ENCODE measurements at places on chromosomes 2 and 18.

DNA sequence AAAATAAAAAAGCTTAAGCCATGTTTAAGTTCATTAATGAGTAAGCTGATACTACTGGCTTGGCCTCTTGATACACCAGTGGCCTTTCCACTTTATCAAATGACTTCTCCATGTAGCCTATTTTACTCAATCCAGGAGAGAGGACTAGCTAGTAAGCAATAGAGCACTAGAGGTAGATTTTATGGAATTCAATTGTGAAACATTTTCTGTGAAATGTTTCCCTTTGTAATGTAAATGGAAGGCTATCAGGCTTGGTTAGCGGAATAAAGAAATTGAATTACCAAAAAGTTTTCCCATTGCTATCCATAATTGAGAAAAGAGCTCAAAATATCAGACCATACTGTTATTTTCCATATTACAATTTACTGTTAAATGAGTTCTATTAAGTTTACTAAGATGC lies 515.4 kb upstream of the CDH2 start:
- no peak for DNase-seq

GRCh38 chr2:138113871-138114525 lies 149.7 kb downstream of the HNMT start:
- no peak for DNase-seq

DNA sequence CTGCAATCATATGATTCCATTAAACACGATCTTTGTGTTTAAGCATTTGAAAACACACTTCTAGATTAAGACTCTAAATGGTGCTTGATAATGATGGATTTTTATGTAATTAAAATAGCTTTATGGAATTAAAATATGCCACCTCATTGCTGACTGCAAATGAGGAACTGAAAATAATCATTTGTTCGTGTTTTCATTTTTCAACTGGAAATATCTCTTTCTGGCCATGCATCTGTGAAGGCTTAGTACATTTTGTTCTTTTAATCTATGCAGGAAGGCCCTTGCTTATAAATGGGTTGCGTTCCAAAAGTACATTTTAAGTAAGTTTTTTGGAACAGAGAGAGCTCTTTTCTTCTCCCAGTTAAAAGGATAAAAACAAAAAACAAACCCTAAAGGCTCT lies 125.5 kb downstream of the MC4R start:
- no peak for DNase-seq

GRCh38 chr2:234763002-234763873 lies 188.6 kb upstream of the SH3BP4 start:
- no peak for DNase-seq

- DNase-seq = no peak
Observed at GRCh38 chr18:38427736-38428135, 862.1 kb upstream of the CELF4 start.

DNA sequence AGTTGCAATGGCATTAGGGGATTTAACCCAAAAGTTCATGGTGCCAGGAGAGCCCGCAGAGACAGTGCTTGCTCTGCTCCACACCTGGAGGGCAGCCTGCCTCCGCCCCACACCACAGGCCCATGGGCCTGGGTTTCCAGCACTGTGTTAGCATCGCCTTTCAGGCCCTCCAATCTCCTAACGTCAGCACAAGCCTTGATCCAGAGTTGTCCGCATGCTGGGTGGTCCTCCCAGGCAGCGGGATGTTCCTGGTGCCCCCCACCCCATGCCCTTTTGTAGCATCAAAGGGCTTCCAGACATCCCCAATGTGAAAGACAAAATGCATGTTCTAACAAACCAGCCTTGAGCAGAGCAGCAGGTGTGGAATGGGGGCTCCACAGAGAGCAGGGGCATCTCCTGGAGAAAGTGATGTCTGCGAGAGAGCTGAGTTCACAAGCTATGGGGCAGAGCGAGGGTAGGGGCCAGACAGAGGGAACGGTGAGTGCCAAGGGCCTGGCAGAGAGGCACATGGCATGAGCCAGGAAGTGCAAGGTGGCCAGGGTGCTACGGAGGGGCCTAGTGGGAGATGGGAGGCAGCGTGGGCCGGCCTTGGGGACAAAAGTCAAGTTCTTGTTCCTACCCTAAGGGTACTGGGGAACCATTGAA lies 119.2 kb downstream of the CYP26B1 start:
- DNase-seq = no peak

- DNase-seq = no peak
Observed at GRCh38 chr2:213259266-213259665, 25.0 kb upstream of the SPAG16 start.

GRCh38 chr18:31199190-31199769 lies 36.6 kb upstream of the DSC1 start:
- no peak for DNase-seq

DNA sequence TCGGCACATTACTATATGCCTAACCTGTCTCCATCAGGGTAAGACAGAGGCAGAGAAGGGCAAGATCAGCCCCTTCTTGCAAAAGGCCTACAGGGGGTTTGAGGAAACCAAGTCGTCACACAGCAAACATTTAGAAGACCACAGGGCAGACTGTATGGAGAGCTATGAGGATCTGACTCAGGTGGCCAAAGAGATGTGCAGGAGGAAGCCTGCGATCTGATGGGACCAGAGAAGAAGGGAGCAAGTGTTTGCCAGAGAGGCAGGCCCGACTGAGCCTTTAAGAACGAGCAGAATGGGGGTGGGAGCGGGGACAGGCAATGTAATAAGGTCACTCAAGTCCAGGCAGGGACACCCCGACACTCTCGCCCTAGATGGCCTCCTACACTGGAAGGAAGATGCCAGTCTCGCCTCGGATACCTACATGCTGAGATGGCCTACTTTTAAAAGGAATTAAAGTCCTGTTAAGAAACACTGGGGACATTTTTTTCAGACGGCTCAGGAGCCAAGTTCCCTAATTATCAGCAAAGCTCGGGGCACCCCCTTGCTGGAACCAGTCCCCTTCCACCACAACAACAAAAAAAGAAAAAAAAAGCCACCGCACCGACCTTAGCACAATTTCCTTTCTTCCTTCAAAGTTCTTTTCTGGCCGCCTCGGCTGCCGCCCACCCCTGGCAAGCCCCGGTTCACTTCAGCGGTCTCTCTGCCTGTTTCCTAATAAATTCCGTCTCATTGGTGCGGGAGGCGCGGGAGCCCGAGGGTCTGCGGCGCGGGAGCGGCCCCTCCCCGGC lies 1.5 kb downstream of the SFXN5 start:
- DNase-seq = no peak

DNA sequence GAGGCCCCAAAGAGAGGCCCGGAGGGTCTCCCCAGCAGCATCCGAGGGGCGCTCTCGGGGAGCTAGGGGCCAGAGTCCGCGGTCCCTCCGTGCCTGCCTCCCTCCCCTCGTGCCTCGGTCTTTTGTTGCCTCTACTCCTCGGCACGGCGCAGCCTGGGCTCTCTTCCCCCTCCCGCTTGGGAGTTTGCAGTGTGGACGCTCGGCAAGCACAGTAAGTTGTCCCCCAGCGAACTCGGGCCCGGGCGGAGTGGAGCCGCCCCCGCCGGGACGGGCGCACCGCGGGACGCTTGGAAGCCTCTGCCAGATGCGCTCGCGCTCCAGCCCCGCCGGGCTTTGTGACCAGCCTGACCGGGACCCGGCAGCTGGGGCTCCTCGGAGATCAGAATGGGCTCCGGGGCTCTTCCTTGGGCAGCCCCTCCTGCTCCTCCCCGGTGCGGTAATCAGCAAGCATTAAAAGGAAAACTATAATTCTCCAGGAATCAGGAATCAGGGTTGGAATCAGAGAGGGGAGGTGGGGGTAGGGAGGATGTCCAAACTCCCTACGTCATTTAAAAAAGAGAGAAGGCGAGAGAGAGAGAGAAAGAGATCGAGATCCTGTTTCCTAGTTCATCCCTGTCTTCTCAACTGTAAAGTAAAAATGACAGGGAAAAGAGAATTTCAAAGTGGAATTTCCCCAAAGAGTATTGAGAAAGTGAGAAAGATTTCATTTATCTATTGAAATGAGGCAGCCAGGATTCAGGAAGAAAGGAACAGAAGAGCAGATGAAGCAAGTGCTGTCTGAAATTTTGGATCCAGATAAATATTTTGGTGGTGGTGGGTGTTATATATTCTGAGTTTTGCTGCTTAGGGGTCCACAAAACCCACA lies 786 bp upstream of the TMEM200C start:
- DNase-seq = no peak

DNA sequence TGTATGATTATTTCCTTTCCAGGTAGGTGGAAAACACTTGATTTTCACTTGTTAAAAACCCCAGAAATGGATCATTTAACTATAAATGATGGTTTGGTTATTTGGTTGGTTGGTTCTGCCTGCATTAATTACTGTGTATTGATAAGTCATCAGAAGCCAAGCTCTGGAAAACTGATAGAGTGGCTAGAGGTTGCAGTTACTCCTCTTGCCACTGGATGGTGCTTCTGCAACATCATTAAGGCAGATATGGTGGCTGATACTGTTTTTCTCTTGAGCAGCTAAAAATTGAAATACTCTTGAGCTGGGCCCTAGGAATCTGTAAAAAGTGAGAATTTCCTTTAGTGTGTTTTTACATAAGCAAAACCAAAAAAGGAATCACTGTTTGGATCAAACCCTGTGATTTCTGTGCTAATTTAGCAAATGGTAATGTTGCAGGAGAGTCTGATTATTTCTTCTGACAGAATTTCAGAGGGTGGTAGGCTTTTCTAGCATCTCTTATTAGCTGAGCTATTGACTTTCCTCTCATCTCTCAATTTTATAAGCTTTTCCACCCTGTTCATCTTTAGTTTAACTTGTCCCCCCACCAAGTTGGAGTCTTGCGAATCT lies 54.3 kb downstream of the RAB10 start:
- DNase-seq = no peak

GRCh38 chr2:43454791-43455190 lies 141.0 kb downstream of the THADA start:
- no peak for DNase-seq

- DNase-seq = peak; percentile 4
Observed at GRCh38 chr2:99198103-99198841, 17.3 kb downstream of the MRPL30 start.

DNA sequence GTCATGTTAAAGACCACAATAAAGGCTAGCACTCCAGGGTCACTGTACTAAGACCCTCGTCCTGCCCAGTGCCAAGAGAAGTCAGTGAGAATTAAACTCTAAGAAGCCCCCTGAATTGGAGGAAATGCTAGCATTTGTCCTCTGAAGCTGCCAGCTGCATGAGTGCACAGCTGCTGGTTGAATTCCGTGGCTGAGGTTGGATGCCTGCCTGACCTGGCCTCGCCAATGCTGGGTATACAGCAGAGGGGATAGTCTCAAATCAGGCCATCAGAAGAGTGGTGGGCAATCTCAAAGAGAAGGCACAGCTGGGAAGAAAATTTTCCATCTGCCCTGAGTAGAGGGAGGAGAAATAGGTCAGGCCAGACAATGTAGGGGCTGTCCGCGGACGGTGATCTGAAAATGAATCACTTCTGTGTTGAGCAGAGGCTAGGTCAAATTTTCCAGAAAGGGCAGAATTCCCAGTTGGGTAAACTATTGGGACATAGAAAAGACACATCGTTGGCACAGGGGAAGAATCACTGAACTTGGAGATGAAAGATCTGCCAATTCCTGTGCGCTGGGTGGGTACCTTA lies 110.5 kb upstream of the AGAP1 start:
- no peak for DNase-seq

- no peak for DNase-seq
Observed at GRCh38 chr2:4515871-4516761, 812.7 kb downstream of the DCDC2C start.

- no peak for DNase-seq
Observed at GRCh38 chr18:68429841-68430240, 285.1 kb downstream of the TMX3 start.

GRCh38 chr2:27164960-27165763 lies 16.4 kb downstream of the TCF23 start:
- no peak for DNase-seq

GRCh38 chr2:240820607-240821428 lies 799 bp upstream of the KIF1A start:
- DNase-seq = no peak

DNA sequence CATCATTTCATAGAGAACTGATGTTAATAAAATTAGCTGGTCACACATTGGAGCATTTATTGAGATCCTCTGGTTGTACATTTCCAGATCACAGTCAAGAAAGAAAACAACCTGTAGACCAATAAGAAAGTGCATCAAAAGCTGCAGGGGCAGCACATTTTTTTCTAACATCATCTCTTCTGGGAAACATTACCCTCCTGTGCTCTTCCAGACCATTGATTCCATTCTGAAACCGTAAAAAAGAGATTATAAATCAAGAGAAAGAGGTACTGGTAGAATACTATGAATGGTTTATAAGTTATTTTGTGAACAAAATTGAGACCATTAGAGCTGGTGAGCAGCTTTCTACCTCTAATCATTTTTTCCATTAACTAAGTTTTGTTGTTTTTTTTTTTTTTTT lies 1548.2 kb upstream of the CELF4 start:
- DNase-seq = no peak

DNA sequence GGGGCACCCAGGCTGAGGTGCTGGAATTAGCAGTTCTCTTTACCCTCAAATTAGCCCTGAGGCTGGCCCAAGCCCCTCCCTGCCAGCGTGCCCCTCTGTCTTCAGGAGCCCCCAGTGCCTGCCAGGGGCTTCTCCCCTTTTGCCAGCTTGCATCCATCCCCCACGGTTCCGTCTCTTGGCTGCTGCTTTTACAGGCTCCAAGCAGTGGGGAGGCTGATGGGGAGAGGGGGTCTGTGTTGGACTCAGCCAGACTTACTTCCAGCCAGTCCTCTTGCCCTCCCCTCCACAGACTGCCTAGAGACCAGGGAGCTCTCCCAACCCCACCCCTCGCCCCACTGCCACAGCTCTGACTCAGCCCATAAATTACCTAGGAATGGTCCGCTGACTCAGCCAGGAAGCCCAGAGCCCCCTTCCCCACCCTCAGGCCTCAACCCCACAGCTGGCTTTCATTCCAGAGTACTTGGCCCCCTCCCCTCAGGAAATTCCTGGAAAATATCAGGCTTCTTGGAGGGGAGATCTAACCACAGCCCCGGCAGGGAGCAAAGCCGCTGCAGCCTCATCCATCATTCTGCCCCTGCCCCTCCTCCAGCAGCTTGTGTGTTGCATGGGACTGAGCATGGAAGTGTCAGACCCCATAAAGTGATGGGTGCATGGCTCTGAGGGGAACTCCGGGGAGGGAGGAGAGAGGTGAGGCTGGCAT lies 184.6 kb downstream of the ZFP36L2 start:
- DNase-seq = no peak

- no peak for DNase-seq
Observed at GRCh38 chr18:9109523-9109922, 7.0 kb downstream of the NDUFV2 start.

DNA sequence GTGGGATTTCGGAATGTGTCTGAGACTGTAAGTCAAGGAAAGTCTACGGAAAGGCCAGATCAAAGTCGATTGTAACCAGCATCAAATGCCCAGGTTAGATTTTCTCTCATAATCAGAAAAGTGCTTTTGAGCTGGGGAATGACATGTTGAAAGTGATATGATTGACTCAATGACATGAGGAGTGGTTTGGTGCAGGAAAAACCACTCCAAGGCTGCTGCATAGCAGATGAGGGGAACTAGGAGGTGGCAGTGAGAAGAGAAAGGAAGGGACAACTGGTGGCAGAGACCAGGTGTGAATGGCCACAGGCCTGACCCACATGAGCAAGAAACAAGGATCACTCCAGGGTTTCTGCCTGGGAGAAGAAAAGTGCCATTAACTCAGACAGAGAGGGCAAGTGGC lies 822 bp downstream of the SLC35F6 start:
- no peak for DNase-seq

Data from T47D (cell line).